ENCODE measurements at places on chromosomes 5 and 9. TPM values are rescaled to one million over a fixed set of nuclear protein-coding genes. Genes with fewer than 3 reads are reported as not detected.

Gene IGIP
- 11.7 TPM for total RNA-seq

Gene RLN2
- total RNA-seq: not detected

Gene CCDC69
- total RNA-seq: 77.3 TPM

Gene IFNB1
- total RNA-seq: not detected

Gene TMEM171
- not detected for total RNA-seq

Gene CCNJL
- total RNA-seq: 22.0 TPM

Gene GDF9
- total RNA-seq: not detected

Gene CA9
- total RNA-seq: not detected

Gene LCP2
- 68.3 TPM for total RNA-seq

Gene COL15A1
- total RNA-seq: 1.0 TPM

Gene KCNT1
- 0.11 TPM for total RNA-seq
